ENCODE measurements at places on chromosomes 2 and 18.

- no peak for DNase-seq
These were observed 282.9 kb upstream of the RGPD4 start for GRCh38 chr2:107543793-107544192.

DNA sequence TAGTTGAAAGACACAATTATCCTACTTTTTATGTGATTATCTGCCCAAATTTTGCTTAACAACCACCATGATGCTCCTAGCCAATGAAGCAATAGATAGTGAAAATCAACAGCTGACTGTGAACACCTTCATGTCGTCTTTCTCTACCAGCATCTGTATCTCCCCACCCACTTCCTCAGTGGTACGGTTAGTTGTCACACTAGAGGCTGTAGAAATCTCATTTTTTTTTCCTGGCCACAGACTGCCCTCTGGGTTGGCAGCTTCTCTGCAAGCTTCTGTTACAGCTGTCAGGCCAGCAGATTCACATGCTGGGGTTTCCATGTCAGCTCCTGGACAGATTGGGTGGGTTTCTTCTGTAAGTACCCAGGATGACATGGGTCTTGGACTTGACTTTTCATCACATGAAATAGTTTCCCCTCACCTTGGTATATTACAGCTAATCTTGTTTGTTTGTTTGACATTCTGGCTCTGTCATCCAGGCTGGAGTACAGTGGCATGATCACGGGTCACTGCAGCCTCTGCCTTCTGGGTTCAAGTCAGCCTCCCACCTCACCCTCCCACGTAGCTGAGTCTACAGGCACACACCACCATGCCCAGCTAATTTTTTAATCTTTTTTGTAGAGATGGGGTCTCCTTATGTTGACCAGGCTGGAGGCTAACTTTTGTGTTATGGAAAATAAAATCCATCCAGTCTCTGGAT, 24.3 kb downstream of the STAT4 start:
- DNase-seq, result no peak

DNA sequence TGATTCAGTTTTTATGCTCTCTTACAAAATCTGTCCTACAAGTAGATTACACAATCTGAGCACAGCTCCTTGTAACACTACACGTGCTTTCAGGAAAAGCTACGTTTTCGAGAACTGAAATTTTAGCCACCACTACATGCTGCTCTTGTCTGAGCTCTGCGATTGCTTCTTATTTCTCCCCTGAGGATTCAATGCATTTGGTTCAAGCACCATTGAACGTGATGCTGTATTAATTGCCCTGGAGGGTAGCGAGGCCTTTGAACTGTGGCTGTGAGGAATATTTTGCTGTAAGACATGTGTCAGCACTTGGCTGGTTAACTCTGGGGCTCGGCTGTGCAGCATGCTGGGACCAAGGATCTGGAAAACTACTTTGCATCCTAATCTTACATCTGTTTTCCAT, 405.8 kb downstream of the EPHA4 start:
- DNase-seq, result peak; percentile 78

GRCh38 chr18:47964053-47964452, 33.6 kb upstream of the SMAD2 start:
- no peak for DNase-seq

GRCh38 chr2:61722800-61723199, 131.1 kb downstream of the FAM161A start:
- DNase-seq, result no peak

GRCh38 chr18:46705521-46705920, 48.5 kb upstream of the LOXHD1 start:
- no peak for DNase-seq

DNA sequence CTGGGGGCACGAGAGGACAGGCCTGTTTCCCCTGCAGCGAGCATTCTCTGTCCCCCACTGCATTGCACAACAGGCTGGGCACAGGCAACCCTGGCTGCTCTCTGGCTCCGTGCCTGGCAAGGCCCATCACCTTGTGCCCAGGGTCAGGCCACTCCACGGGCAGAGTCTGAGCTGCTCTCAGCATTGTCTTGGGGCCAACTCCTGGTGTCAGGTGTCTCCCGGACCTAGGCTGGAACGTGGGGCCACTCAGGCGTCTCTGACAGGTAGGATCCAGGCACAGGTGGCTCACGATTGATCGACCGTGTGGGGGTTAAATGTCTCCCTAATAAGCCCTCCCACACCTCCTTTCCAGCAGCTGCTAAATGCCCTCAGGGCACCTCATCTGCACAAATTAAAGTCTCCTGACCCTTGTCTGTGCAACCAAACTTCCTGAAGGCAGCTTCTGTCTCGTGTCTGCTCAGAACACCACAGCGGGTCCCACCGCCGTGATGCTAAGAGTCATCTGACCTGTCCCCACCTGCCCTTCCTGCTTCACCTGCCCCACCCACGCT, 66.6 kb upstream of the GPC1 start:
- no peak for DNase-seq

GRCh38 chr2:208711598-208711997, 305.0 kb downstream of the PTH2R start:
- DNase-seq, result no peak

- peak; percentile 65 for DNase-seq
These were observed 62.9 kb upstream of the CTIF start for GRCh38 chr18:48475635-48476549.

DNA sequence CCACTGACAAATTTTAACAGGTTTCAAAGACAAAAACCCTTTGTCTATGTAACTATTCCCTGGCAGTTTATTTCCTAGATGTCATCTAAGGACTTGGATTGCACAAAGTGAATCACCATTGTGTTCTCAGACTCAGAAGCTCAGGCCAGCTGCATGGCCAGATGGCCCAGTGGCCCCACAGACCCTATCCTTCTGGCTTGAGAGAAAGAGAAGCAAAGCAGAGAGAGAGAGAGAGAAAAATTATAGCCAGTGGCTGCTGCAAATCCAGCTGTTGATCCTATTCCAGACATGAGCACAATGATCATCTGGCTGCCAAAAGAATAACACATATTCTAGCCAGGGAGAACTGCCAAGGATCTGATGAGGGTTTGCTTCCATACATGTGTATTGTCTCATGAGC, 25.8 kb downstream of the CTLA4 start:
- DNase-seq, result peak; percentile 78

DNA sequence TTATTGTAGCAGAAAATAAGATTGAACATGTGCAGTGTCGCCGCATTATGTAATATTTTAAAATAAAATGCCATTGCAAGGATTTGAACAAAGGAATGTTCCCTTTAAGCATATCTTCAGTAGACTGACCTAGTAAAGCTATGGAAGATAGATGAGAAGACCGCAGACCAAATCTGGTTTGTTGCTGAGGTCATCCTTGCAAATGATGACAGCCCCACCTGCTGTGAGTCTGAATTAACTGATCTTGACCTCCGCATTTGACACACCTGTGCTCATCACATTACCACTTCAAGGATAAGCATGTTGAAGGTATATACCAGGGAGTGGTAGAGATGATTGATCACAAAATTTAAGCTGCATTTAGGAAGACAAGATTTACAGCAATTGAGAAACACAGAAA, 96.2 kb downstream of the NYAP2 start:
- DNase-seq, result no peak

DNA sequence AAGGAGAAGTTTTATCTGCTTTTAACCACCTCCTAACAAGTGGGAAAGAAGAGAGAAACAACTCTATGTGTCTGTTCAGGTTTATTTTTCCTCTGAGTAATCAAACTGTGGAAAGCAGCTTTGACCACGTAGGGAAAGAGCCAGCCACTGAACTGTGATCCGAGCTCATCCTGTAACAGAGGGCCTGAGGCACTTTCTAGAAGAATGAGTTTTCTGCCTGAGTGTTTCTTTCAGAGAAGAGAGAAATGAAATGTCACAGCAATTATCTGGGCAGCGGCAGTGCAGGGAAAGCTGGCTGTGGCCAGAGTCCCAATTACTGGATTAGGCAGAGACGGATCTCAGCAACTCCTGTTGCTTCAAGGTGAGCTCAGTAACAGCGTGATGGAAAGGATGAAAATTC, 151.9 kb downstream of the CD226 start:
- no peak for DNase-seq
